ENCODE measurements at places on chromosomes 1 and 21.

- DNase-seq = peak; percentile 22
These were observed 3.7 kb downstream of the TCHH start for GRCh38 chr1:152111515-152111968.

DNA sequence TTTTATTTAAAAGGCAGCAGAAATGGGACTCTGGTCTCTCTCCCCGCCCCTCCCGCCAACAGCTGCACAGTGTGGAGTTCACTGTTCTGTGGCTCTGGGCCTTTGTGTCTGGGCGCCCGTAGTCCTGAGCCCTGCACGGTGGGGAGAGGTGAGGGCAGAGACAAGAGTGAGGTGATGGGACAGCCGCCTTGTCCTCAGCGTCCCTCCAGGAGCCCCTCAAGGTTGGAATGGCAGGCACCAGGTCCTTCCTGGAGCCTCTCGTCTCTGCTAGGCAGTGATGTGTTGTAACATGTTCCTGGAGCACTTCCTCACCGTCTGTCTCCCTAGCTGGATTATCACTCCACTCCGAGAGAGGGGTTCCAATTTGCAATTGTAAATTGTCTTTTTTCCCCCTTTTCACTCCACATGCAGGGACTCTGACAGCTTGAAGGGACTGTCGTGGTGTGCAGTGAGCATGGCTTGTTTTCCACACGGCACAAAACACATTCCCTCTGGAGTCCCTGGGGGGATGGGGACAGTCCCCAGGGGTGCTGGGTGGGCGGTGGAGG, 44.6 kb upstream of the C1orf174 start:
- DNase-seq = no peak

DNA sequence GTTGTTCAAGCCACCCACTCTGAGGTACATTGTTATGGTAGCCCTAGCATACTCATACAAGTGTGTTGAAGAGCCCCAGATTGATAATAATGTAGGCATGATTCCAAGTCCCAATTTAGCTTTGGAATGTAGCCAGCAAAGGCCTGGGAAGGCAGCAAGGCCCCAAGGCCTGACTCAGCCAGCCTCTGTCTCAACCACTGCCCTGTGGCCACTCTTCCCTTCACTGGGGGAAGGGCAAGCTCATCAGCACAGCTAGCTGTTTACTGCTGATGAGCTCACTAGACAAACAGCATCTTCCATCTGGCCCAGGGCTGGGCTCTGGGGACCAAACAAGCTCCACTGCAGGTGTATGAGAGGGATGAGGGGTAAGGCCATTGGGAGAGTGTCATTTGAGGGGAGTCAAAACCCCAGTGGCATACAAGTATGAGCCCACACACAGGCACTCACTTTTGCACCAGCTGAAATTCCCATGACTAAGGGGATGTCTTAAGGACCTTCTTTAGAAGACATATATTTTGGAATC, 2.2 kb upstream of the IRF6 start:
- DNase-seq = no peak

- DNase-seq = no peak
These were observed 27.6 kb upstream of the SIPA1L2 start for GRCh38 chr1:232657426-232658005.

- no peak for DNase-seq
These were observed 36.5 kb downstream of the TNFRSF8 start for GRCh38 chr1:12099610-12100009.

- no peak for DNase-seq
These were observed 74.1 kb downstream of the PRDM2 start for GRCh38 chr1:13774121-13774520.

DNA sequence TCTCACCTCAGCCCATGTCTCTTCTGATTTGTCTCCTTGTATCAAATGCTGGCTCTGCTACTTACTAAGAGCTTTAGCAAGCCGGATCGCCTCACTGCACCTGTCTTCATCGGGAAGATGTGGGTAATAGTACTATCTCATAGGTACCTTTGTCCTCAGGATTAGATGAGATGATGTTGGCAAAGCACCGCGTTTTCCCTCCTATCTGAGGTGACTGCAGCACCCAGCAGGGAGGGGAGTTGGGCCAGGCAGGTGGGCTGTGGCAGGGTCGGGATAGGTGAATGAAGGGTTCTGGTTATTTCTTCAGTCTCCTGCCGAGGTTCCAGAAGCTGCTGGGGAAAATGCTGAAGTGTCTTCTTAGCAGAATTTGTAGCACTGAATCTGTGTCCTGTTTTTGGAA, 5.2 kb downstream of the OPRD1 start:
- DNase-seq = no peak

GRCh38 chr1:65393347-65393746, 27.1 kb upstream of the LEPR start:
- DNase-seq = no peak

GRCh38 chr1:179177182-179177581, 52.3 kb downstream of the ABL2 start:
- peak; percentile 5 for DNase-seq

GRCh38 chr1:10299151-10299550, 88.8 kb downstream of the KIF1B start:
- DNase-seq = peak; percentile 59

- no peak for DNase-seq
These were observed 580 bp downstream of the RBM34 start for GRCh38 chr1:235160383-235160956.

- DNase-seq = no peak
These were observed 32.1 kb downstream of the IL12RB2 start for GRCh38 chr1:67339623-67340343.

- DNase-seq = no peak
These were observed 60.6 kb downstream of the WNT9A start for GRCh38 chr1:227886993-227887696.

DNA sequence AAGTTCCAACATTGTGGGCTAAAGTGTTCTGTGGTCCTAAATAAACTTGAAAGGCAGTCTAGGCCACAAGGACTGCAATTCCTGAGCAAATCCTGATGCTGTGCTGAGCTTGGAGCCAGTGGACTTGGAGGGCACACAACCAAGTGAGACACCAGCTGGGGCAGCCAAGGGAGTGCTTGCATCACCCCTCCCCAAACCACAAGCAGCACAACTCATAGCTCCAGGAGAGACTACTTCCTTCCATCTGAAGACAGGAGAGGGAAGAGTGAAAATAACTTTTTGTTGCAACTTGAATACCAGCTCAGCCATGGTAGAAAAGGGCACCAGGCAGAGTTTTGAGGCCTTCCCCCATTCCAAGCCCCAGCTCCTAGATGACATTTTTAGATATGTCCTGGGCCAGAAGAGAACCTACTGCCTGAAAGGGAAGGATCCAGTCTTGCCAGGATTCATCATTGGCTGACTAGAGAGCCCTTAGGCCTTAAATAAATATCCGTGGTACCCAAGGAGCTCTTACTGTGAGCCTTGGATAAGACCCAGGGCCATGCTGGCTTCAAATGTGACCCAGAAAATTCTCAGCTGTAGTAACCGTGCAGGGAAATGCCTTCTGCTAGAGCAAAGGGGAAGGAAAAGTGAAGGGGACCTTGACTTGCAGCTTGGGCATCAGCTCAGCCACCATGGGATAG, 35.4 kb upstream of the LRRC8B start:
- no peak for DNase-seq

DNA sequence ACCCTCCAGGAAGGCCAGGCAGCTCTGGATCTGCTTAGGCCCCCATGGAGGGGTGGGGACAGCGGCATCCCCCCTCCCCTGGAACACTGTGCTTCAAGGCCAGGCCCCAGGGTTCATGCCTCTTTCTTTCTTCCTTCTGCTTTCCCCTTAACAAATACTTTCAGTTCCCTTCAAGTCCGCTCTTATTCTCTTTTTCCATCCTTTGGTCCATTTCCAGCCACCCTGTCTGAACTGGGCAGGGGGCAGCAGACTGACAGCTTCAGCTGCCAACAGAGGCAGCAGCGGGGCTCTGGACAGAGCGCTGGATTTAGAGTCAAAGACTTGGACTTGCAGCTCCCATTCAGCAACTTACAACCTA, 1.1 kb upstream of the CD244 start:
- no peak for DNase-seq

DNA sequence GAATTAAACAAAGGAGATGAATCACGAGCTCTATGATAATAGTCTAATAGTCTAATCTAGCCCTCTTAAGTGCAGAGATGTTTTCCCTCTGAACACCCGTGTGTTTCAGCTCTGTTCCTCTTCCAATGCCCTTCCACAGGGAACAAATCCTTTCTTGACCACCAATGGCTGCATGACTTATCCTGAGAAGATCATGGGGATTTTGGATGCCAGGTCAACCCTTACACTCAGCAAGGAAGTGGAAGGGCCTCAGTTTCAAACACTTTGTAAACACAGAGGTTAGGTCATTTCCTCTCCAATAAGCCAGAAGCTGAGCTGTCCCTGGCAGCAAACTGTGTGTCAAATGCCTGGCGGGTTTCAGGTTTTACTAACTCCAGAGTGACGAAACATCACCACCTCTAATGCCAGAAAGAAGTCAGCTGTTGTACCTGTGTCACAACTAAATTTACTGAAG, 200.0 kb downstream of the GABPA start:
- no peak for DNase-seq

DNA sequence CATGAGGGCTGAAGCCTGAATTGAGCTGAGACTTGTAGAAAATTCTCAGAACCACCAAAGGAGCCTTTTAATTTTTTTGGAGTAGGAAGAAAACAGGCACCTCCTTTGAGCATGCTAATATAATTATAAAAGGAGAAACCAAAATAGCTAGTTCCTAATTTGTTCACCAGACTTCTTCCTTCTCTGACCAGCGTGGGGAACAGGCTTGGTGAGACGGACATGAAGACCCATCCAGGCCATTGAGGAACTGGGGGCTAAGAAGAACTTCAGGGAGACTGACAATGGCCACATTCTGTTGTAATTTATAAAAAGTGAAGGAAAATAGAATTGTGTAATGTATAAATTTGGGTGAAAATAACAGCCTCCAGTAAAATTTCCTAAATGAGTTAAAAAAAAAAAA, 62.6 kb downstream of the MAN1C1 start:
- no peak for DNase-seq

DNA sequence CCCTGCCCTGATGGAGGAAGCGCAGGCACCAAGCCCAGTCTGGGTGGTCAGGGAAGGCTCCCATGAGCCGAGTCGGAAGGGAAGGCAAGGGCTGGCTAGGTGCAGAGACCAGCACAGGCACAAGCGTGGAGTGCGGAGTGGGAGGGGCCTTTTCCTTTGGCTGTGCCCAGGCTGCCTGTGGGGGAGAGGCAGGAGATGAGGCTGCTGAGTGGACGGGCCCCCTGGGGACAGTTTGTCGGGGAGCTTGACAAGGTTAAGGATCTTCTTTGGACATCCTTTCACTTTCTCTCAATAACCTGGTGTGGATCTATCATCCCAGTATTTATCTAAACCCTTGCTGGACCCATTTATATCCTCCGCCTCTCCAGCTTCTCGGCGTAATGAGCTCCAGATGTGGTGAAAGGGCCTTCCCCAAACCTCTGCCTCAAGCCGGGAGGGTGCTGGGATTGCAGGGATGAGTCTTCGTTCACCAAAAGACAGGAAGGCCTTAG, 42.9 kb downstream of the EPHB2 start:
- DNase-seq = no peak

- peak; percentile 30 for DNase-seq
These were observed 648 bp upstream of the RGS7 start for GRCh38 chr1:241357366-241358340.

DNA sequence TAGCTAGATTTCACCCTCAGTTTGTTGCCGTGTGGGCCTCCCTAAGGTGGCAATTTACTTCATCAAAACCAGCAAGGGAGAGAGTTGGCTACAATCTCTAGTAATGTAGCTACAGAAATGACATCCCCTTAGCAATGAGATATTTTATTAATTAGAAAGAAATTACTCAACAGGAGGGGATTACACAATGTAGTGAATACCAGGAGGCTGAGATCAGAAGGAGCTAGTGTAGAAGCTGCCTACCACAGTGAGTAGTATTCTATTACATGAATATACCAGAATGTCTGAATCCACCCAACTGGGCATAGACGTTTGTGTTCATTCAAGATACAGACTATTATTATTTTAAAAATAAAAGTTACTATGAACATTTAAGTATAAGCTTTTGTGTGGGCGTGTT, 868.2 kb upstream of the CXADR start:
- DNase-seq = no peak

GRCh38 chr1:178353524-178353923, 143.2 kb downstream of the CLEC20A start:
- no peak for DNase-seq

GRCh38 chr1:154629061-154629674, 21.2 kb upstream of the ADAR start:
- no peak for DNase-seq

GRCh38 chr1:225465793-225466517, 38.1 kb upstream of the LBR start:
- DNase-seq = no peak

DNA sequence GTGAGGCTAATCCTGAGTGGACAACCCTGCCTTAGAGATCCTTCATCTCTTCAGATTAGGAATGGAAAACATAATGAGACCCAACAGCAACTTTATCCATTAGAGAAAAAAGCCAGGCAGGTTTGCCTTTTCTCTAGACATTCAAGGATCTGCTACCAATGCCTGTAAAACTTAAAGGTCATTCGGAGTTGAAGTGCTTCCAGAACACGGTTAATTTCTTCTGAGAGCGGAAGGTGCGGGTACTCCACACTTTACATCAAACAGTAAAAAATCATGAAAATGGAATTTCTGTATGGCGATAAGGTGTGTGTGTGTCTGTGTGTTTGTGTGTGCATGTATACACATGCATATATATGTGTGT, 65.2 kb upstream of the PRKACB start:
- DNase-seq = peak; percentile 14

GRCh38 chr1:64745181-64745985, 508 bp downstream of the RAVER2 start:
- peak; percentile 31 for DNase-seq

- DNase-seq = no peak
These were observed 30.3 kb upstream of the PPP2R5A start for GRCh38 chr1:212254853-212255363.

GRCh38 chr1:184971522-184972265, 2.6 kb downstream of the NIBAN1 start:
- no peak for DNase-seq

- DNase-seq = no peak
These were observed 3.7 kb upstream of the SDE2 start for GRCh38 chr1:226002667-226003501.

GRCh38 chr1:116411784-116412479, 38.9 kb downstream of the ATP1A1 start:
- DNase-seq = no peak

DNA sequence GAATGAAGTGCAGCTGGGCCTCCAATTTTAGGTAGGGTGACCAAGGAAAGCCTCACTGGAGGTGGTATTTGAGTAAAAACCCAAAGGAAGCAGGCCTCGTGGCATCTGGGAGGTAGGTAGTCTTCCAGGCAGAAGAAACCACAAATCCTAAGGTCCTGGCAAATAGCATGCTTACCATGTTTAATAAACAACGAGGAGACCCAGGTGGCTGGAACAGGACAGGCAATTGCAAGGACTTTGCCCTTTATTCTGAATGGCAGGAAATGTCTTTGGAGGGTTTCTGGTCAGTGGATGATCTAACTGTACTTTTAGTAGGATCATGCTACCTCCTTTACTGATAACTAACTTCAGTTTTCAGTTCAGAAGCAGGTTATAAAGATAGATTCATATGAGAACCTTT, 52.2 kb downstream of the EPB41 start:
- DNase-seq = no peak

All from spinal cord (tissue), 10 donors.